ENCODE measurements at places on chromosomes 16 and 17.

DNA sequence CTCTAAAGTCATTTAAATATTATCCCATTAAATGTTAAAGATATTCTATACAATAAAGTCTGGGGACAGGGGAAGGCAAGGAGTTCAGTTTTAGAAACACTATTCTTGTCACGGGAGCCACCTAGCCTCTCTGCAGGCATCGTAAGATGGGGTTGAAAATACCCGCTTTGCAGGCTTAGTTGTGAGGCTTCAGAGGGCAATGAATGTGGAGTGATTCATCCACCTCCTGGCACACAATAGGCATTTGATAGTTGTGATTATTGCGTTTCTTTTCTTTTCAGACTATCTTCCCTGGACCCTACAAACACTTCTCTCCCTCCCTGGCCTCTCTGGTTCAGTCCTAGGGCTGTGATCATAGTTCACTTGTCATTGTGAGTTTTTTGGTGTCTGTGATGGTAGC lies 19.6 kb downstream of the GLP2R start:
- no peak for DNase-seq

DNA sequence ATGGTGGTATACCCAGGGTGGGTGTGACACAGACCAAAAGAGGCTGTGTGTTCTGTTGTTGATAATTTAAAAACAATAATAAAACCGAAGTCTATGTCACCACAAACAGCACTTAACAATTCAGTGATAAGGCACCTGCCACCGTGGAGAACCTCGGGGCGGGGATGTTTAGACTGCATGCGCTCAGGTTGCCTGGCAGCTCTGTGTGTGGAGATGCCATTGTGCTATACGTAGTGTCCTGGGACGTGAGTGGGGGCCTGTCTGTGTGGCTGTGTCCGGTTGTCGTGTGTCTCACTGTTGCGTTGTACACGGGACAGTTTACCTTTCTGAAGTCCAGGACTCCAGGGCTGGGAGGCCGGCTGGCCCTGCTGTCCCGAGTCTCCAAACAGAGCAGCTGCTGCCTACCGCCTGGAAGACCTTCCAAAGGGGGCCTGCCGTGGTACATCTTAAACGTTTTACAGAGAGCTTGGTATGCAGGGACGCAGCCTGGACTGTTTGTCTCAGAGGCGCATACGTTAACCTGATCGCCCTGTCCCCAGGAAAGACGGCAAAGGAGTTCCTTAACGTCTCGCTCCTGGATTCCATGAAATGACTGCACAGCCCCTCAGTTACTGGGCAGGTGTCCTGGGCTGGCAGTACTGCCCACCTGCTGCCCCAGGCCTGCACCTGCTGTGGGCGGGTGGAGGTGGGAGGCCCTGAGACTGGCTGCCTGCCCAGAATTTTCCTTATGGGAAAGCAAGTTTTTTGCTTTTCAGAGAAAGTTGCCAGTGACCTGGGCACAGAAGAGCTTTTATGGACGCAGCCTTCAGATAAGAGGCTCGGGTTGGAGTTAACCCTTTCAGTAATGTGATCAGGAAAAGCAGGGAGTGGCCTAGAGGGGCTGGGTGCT lies 19.0 kb downstream of the SPIRE2 start:
- DNase-seq, result no peak

GRCh38 chr16:31886227-31886626 lies 12.6 kb downstream of the ZNF267 start:
- DNase-seq, result no peak

GRCh38 chr16:87729266-87729954 lies 36.4 kb downstream of the KLHDC4 start:
- no peak for DNase-seq

- no peak for DNase-seq
These were observed 14.5 kb upstream of the RASL10B start for GRCh38 chr17:35716897-35717465.

- DNase-seq, result no peak
These were observed 581.4 kb downstream of the CDH11 start for GRCh38 chr16:64540434-64540833.

GRCh38 chr16:81808933-81809480 lies 29.9 kb downstream of the PLCG2 start:
- DNase-seq, result no peak

GRCh38 chr16:12590963-12591362 lies 212.7 kb downstream of the CPPED1 start:
- DNase-seq, result no peak

- DNase-seq, result no peak
These were observed 22.1 kb downstream of the CIBAR2 start for GRCh38 chr16:85090181-85090580.
